ENCODE measurements at places on chromosomes 16 and 17.

DNA sequence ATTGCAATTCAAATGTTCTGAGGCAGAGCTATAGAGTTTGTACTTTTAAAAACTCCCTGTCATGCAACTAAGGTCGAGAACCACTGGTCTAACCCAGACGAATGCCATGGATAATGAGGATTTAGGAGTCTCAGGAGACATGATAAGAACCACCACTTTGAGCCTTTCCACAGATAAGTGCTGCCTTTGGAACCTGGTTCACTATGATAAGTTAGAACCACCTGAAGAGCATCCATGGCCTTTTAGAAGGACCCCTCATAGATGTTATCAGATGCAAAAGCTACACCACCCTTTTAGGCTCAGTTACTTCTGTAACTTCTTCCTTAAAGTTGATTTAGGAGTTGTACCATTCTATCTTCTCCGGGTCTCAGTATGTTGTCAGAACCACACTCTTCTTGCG, 350.6 kb upstream of the CCL2 start:
- DNase-seq: no peak

- no peak for DNase-seq
These were observed 193.4 kb downstream of the FOXL1 start for GRCh38 chr16:86771506-86772460.

DNA sequence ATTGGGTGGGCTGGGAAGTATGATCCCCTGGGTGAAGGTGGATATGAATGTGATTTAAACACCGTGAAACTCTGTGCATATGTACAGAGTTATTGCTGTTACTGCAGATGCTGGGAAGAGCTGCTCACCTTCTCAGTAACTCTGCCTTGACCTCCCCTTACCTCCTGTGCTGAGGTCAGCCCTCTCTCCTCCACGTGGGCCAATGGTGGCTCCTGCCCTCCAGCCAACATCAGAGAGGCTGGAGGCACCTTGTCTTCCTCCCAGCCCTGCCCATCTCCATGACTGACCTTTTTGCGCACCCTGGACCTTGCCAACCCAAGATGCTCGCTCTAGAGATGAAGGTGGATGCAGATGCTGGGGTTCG, 387 bp upstream of the ASB16 start:
- no peak for DNase-seq

GRCh38 chr17:57586742-57587141, 158.4 kb downstream of the CCDC182 start:
- no peak for DNase-seq

- no peak for DNase-seq
These were observed 10.6 kb downstream of the CA10 start for GRCh38 chr17:52147872-52148271.

DNA sequence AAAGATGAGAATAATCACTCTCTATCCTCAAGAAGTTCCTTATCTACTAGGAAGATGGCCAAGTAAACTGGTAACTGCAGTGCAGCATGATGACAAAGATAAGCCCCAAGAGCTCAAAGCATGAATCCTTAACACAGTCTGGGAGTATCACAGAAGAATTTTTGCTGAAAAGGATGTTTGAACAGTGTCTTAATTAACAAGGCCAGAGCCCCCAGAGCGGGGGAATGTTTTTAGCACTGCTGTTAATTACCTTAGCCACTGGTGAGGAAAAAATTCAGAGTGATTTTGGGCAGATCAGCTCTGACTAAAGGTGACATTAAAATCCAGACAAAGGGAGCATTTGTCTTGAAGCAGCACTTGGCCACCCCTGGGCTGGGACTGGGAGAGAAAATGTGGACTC, 30.1 kb downstream of the ADAMTS18 start:
- no peak for DNase-seq
